ENCODE measurements at places on chromosomes 3 and 15. TPM values are rescaled to one million over a fixed set of nuclear protein-coding genes. Genes with fewer than 3 reads are reported as not detected.

LRRC2 gene
- 0.59 TPM for total RNA-seq

ARNT2 gene
- total RNA-seq, result not detected

MYZAP gene
- total RNA-seq, result 1.1 TPM

PRR20G gene
- not detected for total RNA-seq

MEX3B gene
- total RNA-seq, result 5.4 TPM

GOLGA8O gene
- 1.2 TPM for total RNA-seq
